ENCODE measurements at places on chromosomes 5 and 9.

- DNase-seq = peak; percentile 31
Measured at GRCh38 chr5:120457839-120458507, 6.1 kb upstream of the PRR16 start.

GRCh38 chr9:134602547-134603362 is 38.8 kb upstream of the COL5A1 start:
- no peak for DNase-seq

DNA sequence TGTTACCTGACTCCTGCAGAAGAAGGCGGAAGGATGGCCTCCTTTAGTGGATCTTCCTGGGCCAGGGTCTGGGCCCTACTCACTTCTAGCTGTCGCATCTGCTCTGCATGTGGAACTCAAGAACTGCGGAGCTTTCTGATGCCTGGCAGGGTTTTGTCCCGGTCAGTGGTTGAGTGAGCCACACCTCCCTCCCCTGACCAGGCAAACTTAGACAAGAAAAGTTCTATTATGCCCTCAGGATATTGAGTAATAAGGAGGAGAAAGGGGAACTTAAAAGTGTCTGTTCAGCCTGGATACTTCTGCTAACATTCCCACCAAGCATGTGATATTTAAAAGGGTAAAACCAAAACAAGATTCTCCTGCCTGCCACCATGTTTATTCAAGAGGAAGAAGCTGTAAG is at the start of gene FYB1:
Gene FYB1 (minus strand): TSS at position 127 of the 400 bp plus-strand sequence. CDS start 16,603 bp downstream, outside the sequence.
- DNase-seq = no peak

- no peak for DNase-seq
Measured at GRCh38 chr9:95819636-95820035, 55.9 kb upstream of the ERCC6L2 start.

DNA sequence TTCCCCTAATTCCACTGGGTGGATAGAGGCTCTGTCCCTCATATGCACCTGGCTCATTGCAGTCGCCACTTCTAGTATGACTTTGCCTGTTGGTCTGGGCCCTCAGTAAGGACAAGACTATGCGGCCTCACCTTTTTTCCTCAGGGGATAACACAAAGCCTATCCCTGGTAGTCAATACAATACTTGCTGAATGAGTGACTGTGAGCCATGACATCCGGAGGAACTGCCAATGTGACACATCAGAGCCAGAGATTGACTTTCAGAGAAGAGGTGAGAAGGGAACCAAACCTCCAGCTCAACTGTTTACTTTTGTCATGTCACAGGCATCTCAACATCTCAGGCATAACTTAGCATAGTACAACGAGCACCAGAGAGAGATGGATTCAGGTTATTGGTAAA is 371.3 kb downstream of the DMRT2 start:
- DNase-seq = no peak

- DNase-seq = no peak
Measured at GRCh38 chr5:153520952-153521351, 30.5 kb downstream of the GRIA1 start.

- DNase-seq = no peak
Measured at GRCh38 chr9:2140600-2141223, 125.6 kb downstream of the SMARCA2 start.
